ENCODE measurements at places on chromosomes 7 and 10.

DNA sequence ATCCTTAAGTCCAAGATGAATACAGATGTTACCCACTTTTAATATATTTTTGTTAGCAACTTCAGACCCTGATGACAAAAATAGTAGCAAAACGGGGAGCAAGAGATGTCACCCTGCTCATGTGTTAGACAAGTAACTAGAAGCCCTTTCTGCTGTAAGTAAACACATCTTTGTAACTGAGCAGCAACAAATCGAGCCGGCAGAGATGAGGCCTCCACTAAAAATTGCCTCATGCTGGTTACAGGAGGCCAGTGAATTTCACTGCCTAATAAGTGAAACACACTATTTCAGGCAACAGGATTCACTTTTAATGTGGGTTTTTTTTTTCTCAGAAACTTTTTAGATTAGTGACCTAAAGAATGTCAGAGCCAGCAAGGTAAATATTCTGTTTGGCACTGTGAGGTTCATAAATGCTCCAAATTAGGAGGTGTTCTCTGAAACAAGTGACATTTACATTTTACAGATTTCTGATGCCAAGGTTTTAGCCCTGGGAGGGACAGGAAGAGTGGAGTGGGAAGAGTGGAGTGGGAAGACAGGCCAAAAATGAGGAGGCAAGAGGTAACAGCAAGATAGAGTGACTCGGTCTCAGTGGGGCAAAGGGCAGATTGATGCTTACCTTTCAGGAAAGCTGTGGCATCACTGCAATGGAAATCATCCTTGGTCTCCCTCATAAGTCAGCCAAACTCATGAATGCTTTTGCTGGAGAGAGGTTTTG is 53.6 kb upstream of the LRRC17 start:
- DNase-seq = no peak

DNA sequence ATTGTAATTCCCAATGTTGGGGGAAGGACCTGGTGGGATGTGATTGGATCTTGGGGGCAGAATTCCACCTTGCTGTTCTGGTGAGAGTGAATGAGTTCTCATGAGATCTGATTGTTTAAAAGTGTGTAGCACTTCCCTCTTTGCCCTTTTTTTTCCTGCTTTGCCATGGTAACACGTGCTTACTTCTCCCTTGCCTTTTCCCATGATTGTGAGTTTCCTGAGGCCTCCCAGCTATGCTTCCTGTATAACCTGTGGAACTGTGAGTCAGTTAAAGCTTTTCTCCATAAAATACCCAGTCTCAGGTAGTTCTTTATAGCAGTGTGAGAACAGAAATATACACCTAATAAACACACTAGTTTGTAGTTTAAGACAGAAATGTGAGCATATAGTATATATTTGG is 166.8 kb upstream of the MAGI2 start:
- no peak for DNase-seq

DNA sequence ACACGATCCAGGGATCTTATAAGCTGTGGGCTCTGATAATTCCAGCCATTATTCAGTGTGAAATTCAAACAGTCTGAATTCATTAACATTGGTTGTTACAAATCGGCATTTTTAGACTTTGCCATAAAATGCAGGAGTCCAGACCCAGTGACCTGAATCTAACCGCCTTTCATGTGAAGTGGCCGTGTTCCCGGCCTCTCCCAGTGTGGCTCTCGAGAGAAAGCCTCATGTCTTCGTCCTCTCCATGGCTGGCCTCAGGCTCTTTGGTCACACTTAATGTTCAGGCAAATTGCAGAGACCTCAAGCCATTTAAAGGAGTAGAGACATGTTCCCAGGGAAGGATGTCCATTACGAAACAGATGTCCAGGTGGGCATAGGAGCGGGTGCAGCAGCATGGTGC is 59.3 kb downstream of the CTBP2 start:
- DNase-seq = no peak

GRCh38 chr7:37541810-37542443 is 93.3 kb upstream of the ELMO1 start:
- no peak for DNase-seq

- DNase-seq = no peak
Observed at GRCh38 chr10:117130862-117131375, 7.2 kb downstream of the VAX1 start.

GRCh38 chr10:1678084-1678483 is 59.2 kb downstream of the ADARB2 start:
- DNase-seq = no peak

DNA sequence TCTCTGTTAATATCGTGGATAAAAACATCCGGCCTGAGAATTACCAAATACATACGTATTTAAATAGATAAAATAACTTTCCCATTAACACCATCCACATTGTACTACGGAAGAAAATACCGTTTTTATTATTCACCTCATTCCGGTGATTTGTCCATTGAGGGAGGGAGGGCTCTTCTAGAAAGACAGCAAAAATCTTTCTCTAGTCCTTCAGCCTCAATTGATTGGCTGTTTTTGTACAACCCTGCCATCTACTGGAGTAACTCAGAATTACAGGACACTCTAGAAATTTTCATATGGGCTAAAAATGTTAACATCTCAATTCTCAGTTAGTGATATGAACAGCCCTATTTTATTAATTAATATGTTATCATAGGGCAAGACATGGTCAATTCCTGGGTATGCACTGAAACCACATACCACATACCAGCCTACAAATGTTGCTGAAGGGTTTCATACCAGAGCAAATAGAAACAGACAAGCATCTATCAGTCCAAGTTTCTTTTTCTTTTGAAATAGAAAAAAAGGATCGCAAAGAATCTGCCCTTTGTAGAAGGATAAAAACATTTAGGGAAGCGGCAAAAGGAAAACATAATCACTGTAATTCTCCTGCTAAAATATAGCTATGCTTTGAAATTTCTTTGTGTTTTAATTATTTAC is 55.8 kb upstream of the CDCA7L start:
- DNase-seq = no peak
